ENCODE measurements at places on chromosomes 4 and X. TPM values are rescaled to one million over a fixed set of nuclear protein-coding genes. Genes with fewer than 3 reads are reported as not detected.

F8A3 gene
- total RNA-seq = 0.73 TPM

SHROOM3 gene
- 52.7 TPM for total RNA-seq

ZMYM3 gene
- 50.8 TPM for total RNA-seq

TCEAL5 gene
- 0.12 TPM for total RNA-seq

AMTN gene
- not detected for total RNA-seq

ZDHHC15 gene
- 6.3 TPM for total RNA-seq

IL2RG gene
- not detected for total RNA-seq

H2AZ1 gene
- 1,004 TPM for total RNA-seq

PPARGC1A gene
- 1.7 TPM for total RNA-seq

RTL3 gene
- not detected for total RNA-seq

ZCCHC12 gene
- total RNA-seq = not detected

GRCh38 chrX:26138274-26138673 lies at the start of gene MAGEB18:
Gene MAGEB18, plus strand, starts transcription at chrX:26138343. Its CDS starts 643 bp downstream, at chrX:26138986.
- H3K4me1 ChIP-seq = no peaks in the 10 kb centered on the region
- no peaks in the 10 kb centered on the region for H3K27me3 ChIP-seq
- no peak for DNase-seq
- no peak within 1 kb of the TSS for H3K27ac ChIP-seq
- H3K4me3 ChIP-seq = no peak within 1 kb of the TSS
- no peaks in the 10 kb centered on the region for H3K36me3 ChIP-seq

DNA sequence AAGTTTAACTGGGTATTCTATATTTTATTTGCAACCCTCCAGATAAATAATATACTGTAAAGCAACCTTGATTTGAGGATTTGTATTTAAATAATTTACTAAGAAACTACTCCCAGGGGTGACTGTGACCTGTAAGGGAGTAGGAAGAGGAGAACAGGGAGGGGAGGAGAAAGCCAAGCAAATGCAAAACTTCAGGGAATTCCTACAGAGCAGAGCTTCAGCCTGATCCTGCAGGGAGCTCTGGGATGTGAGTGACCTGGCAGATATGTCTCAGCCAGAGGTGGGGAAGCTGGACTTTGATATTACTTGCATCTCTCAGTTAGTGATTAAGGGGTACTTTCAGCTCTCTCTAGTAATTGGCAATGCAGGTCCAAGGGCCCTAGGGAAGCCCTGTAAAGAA lies 302.0 kb downstream of the FRMPD4 start:
- no peaks in the 10 kb centered on the region for H3K27me3 ChIP-seq
- H3K36me3 ChIP-seq = no peaks in the 10 kb centered on the region
- H3K4me1 ChIP-seq = peaks cover 10% of the 10 kb centered on the region
- no peak for DNase-seq
- H3K4me3 ChIP-seq = no peak overlapping the region
- no peak overlapping the region for H3K27ac ChIP-seq

- DNase-seq = no peak
- no peak overlapping the region for H3K4me3 ChIP-seq
- H3K36me3 ChIP-seq = no peaks in the 10 kb centered on the region
- no peaks in the 10 kb centered on the region for H3K27me3 ChIP-seq
Observed at GRCh38 chr4:111933703-111934102, 211.6 kb upstream of the FAM241A start.

DNA sequence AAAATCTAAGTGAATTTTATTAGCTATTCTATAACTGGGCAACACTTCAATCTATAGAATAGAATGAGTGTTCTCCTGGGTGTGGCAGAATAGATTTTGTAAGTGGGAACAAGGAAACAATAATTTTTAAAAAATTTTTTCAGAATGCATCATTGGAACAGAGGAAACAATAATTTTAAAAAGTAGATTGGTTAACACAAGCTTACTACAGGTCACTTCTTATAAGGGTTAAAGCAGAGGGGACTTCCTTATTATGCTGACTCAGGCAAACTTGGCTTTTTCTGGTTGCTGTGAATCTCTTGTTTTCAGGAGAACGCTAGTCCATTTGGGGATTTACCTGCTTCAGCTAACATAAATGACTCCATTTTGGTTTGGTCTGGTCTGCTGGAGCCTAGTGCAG lies 52.5 kb downstream of the HOPX start:
- H3K4me3 ChIP-seq = no peak overlapping the region
- no peaks in the 10 kb centered on the region for H3K36me3 ChIP-seq
- no peak overlapping the region for H3K27ac ChIP-seq
- H3K27me3 ChIP-seq = no peaks in the 10 kb centered on the region

GRCh38 chr4:106095408-106095807 lies 200.1 kb downstream of the NPNT start:
- no peak overlapping the region for H3K4me3 ChIP-seq
- H3K4me1 ChIP-seq = peaks cover 6% of the 10 kb centered on the region
- peaks cover 7% of the 10 kb centered on the region for H3K36me3 ChIP-seq
- DNase-seq = no peak

DNA sequence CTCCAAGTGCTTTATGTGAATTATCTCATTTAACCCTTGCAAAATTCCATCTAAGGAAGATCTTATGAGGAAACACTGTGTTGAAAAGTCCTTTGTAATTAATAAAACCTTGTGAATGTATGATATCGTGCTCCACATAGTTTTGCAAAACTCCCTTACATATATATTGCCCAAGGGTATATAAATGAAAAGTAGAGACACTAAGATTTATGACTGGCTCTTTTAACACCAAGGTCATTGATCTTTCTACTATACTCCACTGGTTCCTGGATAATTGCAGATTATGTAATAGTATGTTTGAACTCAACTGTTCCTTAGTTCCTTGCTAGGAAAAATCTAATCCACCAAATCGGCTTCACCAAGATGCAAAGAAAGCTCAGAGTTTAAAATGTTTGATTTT lies 48.0 kb upstream of the TMEM33 start:
- peaks cover 91% of the 10 kb centered on the region for H3K27me3 ChIP-seq
- H3K27ac ChIP-seq = no peak overlapping the region
- DNase-seq = no peak
- no peaks in the 10 kb centered on the region for H3K36me3 ChIP-seq
- H3K4me1 ChIP-seq = peaks cover 22% of the 10 kb centered on the region

DNA sequence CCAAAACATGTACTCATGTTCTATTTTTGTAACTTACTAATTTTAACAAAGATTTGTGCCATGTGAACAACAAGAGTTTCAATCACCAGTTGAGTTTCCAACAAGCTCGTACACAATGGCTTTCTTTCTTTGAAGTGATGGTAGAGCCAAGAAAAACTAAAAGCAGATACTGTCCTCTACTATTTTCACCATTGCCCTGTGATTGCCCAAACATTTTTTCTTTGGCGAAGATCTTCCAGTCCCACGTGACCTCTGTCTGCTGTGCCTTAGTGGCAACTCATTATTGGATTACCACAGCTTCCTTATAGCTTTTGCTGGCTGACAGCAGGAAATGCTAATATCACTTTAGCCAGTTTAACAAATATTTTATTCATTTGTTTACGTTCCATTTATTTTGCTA lies 1147.1 kb downstream of the STIM2 start:
- H3K27me3 ChIP-seq = no peaks in the 10 kb centered on the region
- H3K27ac ChIP-seq = no peak overlapping the region
- no peaks in the 10 kb centered on the region for H3K36me3 ChIP-seq

DNA sequence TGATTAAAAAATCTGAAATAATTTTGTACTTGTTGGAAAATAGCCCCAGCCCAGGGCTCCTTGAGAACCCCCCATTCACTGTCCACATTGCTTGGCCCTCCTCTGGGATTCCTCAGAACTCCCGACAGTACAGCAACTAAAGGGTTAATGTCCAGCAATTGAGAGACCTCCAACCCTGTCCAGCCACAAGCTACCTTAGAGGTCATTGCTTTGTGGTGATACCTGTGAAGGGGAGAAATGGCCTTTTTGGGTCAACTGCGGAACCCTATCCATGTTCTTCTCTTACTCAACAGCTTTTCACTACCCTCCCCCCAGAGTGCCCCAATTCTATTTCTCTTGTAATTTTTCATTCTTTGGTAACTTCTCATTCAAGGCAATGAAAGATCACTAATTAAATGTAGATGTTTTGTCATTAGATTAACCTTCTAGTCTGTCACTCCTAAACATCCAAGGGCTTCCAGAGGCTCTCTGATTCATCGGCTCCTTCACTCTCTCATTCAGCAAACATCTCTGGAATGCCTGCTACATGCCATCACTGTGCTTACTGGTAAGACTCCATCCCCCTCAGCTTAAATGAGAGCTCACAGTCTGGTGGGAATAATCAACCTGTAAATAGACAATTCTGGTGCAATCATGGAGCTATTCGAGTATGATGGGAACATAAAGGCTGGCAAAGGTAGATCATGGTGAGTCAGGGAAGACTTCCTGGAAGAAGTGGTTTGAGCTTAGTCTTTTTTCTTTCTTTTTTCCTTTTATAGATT lies 241.4 kb upstream of the PGRMC2 start:
- H3K36me3 ChIP-seq = no peaks in the 10 kb centered on the region
- H3K4me3 ChIP-seq = no peak overlapping the region
- H3K27me3 ChIP-seq = no peaks in the 10 kb centered on the region
- peaks cover 16% of the 10 kb centered on the region for H3K4me1 ChIP-seq

GRCh38 chr4:1550122-1551070 lies 133.7 kb downstream of the FAM53A start:
- no peaks in the 10 kb centered on the region for H3K4me1 ChIP-seq
- H3K4me3 ChIP-seq = no peak overlapping the region
- H3K27ac ChIP-seq = no peak overlapping the region
- H3K36me3 ChIP-seq = no peaks in the 10 kb centered on the region
- peaks cover 21% of the 10 kb centered on the region for H3K27me3 ChIP-seq
- no peak for DNase-seq

DNA sequence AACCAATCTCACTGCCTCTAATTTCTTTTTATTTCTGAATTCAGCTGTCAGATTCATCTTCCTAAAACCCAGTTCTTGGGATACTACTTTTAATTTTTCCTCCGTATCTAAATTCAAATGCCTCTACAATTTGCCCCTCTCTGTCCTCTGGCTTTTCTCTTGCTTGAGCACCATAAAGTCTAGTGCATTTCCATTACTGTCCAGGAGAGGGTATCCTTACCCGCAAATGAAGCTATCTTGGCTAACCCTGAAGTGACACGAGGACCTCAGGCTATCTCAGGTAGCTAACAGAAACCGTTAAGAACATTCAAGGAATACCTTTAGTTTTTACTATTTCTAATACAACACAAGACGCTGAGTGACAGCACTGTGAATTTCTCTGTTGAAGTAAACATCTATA lies 49.4 kb upstream of the PRR32 start:
- peak; percentile 42 for DNase-seq
- H3K27me3 ChIP-seq = no peaks in the 10 kb centered on the region
- H3K4me1 ChIP-seq = no peaks in the 10 kb centered on the region
- no peak overlapping the region for H3K27ac ChIP-seq
- no peaks in the 10 kb centered on the region for H3K36me3 ChIP-seq

GRCh38 chr4:120659616-120660170 lies 262.8 kb downstream of the PRDM5 start:
- no peaks in the 10 kb centered on the region for H3K4me1 ChIP-seq
- no peaks in the 10 kb centered on the region for H3K27me3 ChIP-seq
- H3K36me3 ChIP-seq = no peaks in the 10 kb centered on the region
- H3K4me3 ChIP-seq = no peak overlapping the region
- no peak for DNase-seq

DNA sequence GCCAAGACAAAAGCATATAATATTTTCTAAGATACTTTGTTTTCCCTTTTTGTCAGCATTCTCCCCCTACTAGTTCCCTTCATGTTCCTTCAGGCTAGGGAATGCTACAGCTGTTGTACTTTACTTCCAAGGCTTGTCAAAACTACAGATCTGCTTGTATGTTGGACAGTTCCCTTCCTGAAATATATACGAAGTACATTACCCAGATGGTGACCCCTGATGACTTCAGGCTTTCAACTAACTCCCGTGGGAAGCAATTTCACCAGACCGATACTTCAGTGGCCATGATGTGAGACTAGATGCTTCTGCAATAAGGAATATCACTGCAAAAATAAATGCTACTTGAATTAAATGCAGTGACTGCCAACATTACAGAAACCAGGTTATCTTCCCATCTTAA lies 332.8 kb downstream of the SH2D1A start:
- H3K27me3 ChIP-seq = no peaks in the 10 kb centered on the region
- H3K27ac ChIP-seq = no peak overlapping the region
- no peak overlapping the region for H3K4me3 ChIP-seq

DNA sequence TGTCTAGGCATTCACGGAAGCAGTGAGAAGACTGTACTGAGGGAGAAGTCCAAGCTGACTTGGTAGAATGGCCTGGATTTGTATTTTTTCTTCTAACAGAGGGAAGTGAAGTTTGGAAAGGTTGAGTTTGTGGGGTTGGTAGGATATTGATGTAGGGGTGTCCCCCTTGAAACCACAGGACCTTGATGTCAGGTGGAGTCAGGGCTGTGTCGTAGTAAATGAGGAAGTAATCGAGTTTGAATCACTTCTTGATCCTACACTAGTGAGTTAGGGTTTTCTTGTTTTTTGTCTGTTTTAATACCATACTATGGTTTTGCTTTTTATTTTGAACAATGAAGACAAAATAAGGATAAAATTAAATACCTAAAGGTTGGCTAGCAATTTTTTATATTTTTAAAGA lies 30.1 kb upstream of the ANAPC4 start:
- DNase-seq = no peak
- H3K36me3 ChIP-seq = no peaks in the 10 kb centered on the region
- H3K27ac ChIP-seq = no peak overlapping the region
- no peak overlapping the region for H3K4me3 ChIP-seq
- H3K4me1 ChIP-seq = no peaks in the 10 kb centered on the region

DNA sequence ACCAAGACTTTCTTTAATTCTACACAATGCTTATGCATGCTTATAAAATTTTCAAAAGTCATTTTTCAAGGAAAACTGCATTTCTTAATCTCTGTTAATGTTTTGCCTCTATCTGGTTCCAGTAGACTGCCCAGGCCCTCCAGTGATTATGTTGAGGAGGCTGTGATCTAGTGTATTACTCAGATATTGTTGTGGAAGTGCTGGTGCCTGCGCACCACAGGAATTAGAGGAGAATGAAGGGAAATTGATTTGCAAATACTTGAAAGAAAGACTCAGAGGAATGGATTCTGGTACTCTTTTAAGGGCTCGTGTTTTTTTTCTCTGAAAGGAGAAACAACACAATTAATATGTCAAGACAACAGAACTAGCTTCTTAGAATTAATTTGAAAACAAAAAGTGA lies 1015.1 kb downstream of the RPA4 start:
- no peak for DNase-seq
- no peak overlapping the region for H3K27ac ChIP-seq
- H3K27me3 ChIP-seq = no peaks in the 10 kb centered on the region
- H3K4me1 ChIP-seq = peaks cover 11% of the 10 kb centered on the region
- no peak overlapping the region for H3K4me3 ChIP-seq
- H3K36me3 ChIP-seq = no peaks in the 10 kb centered on the region

DNA sequence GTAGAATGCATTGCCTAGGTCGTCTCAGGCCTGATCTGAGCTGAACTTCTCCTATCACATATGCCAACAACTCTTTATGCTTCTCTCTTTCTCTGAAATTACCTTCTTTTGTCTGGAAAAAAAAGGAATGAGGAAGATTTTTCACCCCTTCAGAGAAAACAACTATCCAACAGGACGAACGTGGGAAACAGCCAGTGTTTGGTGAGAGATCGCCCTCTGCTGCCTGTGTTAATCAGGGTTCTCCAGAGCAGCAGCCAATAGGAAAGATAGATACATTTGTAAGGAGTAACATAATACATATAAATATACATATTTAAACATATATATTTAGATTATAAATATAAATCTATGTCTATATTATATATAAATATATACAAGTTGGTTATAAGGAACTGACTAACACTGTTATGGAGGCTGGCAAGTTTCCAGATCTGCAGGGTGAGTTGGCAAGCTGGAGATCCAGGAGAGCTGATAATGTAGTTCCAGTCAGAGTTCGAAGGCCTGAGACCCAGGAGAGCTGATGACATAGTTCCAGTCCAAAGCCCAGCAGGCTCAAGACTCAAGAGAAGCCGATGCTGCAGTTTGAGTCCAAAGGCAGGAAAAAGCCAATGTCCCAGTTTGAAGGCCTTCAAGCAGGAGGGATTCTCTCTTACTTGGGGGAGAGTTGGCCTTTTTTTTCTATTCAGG lies 13.3 kb downstream of the CETN2 start:
- H3K36me3 ChIP-seq = no peaks in the 10 kb centered on the region
- no peaks in the 10 kb centered on the region for H3K4me1 ChIP-seq
